Activated CD4-positive, alpha-beta memory T cell treated with anti-CD3 and anti-CD28 coated beads for 36 hours (primary cell): ENCODE measurements at places on chromosomes 13 and 19.
A peak's percentile ranks its signal among the peaks of the same experiment; 100 is the strongest.

DNA sequence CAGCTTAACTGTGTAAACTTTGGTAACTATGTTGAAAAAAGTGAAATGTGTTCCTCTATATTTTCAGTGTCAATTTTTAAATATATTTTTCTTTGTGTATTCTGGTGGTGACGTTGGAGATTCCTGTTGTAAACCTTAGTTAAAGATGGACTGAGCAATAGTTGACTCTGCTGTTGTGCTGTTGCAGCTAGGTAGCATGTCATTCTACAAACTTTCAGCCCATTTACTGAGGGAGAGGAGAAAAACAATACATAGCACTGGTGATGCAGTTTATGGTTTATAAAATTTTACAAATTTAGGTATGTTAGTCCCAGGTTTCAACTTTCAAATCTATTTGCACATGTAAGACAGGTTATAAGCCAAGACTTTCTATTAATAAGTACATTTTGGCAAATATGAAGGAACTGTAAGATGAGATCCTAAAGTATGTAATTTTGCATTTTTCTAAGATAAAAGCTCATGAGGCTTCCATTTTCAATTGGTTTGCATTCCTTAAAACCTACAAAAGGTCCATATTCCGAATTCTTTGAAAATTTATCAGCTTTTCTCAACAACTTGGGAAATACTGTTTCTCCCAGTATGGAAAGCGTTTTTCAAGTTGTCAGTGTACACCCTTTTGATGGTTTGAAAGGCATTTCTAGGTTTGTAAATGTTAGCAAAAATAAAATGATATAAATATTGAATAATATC, 1.5 kb downstream of the NDFIP2 start:
- no peak for DNase-seq

- DNase-seq = no peak
Observed at GRCh38 chr13:70172946-70173597, 64.8 kb upstream of the KLHL1 start.

DNA sequence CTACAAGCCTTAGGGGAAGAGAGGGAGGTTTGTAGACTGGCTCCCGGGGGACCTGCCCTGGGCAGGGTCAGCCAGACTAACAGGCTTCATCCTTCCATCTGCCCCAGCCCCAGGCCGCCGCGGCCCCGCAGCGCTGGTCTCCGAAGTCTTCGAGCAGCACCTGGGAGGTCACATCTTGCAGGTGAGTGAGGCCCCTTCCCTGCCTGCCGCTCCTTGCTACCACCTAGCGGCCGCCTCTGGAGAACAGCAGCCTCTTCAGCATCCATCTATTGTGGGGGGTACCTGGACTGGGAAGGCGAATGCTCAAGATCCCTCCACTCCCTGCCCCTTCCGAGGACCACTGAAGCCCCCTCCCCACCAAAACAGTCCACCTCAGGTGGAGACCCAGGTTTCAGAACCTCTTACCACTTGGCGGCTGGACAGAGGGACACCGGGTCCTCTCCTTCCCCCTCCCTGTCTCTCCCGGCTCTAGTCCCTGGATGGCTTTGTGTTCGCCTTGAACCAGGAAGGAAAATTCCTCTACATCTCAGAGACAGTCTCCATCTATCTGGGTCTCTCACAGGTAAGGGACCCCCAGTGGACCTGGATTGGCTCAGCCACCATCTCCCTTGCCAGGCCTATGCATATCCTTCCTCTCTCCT, 12.7 kb downstream of the NPAS1 start:
- peak; percentile 75 for DNase-seq

DNA sequence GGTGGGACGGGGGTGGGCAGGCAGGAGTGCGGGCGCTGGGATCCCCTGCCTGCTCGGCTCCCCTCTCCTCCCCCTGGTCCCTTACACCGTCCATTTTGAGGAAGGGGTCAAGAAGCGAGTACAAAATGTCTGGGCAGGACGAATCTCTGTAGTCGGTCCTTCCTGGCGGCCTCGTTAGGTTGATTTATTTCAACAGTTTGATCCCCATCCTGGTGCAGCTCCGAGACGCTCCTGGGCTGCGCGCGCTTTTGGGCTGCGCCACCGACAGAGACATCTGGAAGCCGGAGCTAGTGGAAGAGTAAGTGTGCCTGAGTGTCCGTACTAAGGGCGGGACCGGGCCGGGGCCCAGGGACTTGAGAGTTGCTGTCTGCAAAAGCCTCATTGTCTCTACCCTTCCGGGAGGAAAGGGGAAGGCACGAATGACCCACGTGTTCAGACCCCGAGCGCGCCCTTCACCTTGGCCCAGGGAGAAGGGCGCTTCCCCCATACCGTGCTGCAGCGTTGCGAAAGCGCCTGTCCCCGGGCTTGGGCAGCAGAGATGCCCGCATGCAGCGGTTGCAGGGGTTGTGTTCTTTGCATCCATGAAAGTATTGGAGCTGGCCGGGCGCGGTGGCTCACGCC, 1.8 kb downstream of the ZNF114 start:
- peak; percentile 29 for DNase-seq

- DNase-seq = no peak
Observed at GRCh38 chr13:34738254-34738992, 203.6 kb upstream of the NBEA start.
